ENCODE measurements at places on chromosomes 11 and 22.

DNA sequence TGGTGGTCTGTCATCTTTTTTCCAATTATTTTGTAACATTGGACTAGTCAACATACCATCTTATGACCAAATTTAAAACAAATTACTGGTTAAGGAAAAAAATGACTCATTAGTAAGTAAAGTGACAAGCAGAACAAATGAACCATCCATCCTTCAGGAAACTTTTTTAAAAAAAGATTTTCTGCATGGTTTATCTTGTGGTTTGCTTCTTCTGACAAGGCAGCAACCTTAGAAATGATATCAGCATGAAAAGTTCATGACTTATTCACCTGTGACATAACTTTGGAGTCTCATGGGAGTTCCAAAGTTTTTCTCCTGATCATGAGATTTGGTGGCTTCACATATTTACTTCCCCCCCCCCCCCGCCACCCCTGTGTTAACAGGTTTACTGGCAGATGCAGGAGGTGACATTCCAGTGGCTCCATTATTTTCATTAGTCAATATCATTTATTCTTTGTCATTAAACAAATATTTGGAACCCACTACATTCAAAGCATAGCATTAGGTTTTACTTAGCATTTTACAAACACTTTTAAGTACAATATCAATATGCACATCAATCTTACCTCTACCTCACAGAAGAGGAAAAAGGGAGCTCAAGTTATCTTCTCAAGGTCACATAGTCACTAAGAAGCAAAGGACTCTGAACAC lies 40.7 kb downstream of the DCUN1D5 start:
- no peak for DNase-seq

- DNase-seq, result no peak
These were observed 18.6 kb upstream of the TMA7B start for GRCh38 chr22:39941601-39942000.

DNA sequence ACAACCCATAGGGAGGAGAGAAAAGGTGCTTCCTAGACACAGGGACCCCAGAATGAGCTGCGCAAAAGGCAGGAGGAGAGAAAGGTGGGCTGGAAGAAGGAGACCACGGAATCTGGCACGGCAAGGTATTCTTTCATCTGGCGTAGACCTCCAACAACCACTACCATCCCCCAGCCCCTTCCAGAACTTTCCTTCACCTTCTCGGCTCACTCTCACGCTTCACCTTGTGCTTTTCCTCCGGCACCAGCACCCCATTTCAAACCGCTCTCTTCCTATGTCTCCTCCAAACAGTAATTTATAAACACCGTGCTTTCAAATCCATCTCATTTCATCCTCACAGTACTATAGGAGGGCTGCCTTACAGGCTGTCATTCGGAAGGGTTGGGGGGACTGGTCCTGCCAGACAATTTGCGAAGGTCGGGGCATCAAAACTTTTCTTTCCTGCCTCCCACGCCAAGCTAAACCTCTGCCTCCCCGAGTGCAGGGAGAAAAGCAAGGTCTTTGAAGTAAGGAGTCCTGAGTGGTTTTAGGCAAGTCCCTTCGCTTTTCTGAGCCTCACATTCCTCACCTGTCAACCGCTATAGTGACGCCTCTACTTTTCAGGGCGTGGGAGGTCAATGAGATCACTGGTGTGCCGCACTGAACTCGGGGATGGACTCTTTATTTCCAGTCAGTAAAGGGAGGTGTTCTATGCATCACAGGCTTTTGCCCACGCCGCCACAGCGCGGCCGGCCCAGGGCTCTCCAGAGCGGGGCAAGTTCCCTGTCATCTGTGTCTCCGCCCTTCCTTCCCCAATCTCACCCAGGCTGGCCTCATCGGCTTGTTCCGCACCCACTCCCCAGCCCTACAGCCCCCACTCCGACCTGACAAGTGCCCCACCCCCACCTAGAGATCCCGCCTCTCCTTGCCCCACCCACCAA lies 800 bp downstream of the KCTD21 start:
- peak; percentile 49 for DNase-seq

- no peak for DNase-seq
These were observed 168.6 kb upstream of the GRK3 start for GRCh38 chr22:25395915-25396314.

DNA sequence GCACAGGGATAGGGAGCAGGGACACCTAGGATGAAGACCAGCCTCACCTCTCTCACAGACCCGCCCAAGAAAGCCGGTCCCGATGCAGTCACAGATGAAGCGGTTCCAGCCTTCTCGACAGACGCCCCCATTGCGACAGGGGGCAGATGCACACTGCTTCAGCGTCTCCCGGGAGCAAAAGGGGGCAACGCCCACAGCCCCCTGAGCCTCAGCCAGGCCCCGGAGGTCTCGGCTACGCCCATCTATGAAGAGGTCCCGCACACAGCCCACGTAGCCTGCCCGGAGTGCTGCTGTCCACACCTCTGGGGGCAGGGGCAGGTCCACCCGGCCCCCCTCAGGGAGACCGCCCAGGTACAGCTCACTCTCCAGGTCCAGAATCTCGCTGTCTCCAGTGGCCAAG lies 62.3 kb downstream of the NRXN2 start:
- DNase-seq, result no peak

DNA sequence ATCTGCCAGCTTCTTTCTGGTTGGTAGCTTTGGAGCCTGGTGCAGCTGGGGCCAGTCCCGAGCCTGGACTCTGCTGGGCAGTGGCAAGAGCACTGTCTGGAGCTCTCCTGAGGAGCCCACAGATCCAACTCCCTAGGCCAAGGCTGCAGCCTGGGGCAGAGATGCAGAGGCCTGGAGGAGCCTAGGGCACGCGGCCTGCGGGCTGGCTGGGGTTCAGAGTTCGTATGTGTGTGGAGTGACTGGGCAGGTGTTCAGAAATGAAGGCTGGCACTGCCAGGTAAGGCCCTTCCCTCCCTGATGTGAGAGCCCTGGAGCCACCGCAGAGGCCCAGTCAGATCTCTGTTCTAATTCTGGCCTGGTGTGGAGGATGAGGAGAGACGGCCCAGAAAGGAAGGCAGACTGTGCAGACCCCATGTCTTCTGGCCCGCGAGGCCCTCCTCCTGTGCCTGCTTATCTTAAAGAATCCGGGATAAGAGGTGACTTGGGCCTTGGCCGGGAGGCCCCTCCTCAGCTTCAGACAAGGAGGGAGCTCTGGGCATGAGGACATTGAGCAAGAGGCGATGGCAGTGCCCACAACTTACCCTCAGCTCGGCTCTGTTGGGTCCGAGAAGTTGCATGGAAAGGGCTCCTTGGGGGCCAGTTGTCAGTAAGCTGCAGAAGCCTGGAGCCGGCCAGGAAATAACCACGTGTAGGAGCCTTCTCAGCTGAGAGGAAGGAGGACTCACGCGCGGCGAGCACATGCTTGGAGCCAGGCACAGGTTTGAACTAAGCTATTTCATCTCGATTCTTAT lies 62.2 kb upstream of the B3GAT1 start:
- no peak for DNase-seq

- DNase-seq, result no peak
These were observed 78.6 kb downstream of the SLC1A2 start for GRCh38 chr11:35340715-35341114.

DNA sequence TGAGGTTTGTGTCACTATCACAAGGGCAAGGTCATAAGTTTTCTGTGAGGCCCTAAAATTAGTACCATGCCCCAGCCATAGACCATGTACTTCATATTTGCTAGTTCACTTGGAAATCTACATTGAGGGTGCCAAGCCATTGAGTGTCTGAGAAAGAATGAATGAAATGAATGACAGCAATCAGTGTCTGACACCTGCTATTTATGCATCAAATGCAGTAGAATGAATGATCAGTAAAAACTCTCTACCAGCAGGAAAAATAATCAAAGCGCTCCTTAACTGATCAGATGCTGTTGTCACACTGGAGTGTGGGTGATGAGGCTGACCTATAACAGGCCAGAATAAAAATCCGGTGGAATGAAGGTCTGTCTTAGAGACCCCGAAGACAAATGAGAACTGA lies 467.9 kb upstream of the B3GAT1 start:
- DNase-seq, result no peak

GRCh38 chr11:87150936-87151335 lies 113.2 kb downstream of the TMEM135 start:
- no peak for DNase-seq

GRCh38 chr22:45918459-45919370 lies 58.2 kb downstream of the WNT7B start:
- DNase-seq, result no peak

DNA sequence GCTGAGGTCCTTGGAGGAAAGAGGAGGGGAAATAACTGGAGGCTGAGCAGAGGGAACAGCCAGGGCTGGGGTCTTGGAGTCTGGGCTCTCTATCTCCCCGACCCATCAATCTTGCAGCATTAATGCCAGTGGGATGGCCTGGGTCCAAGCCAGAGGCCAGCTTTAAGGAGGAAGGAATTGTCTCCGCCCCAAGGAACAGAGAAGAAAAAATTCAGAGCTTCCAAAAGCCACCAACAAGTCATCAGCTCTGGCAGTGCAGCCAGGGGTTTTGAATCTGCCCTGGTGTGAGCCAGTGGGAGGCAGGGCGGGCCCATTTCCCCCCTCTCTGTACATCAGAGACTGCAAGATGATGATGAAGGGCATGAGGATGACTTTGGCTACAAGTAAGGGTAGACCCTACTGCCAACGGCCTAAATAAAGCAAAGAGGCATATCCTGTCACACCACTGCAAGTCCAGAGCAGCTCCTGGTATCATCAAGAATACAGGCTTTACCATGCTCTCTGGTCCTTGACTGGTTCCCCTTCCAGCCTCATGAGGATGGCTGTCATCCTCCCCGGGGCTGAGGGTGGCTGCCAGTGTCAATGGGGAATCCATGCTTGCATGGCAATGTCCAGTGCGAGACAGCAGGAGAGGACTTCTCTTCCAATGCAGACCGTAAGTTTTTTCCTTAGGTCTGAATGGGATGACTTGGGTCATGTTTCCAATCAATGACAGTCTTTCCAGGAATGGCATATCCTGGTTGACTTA lies 34.4 kb downstream of the LRRC32 start:
- DNase-seq, result no peak

DNA sequence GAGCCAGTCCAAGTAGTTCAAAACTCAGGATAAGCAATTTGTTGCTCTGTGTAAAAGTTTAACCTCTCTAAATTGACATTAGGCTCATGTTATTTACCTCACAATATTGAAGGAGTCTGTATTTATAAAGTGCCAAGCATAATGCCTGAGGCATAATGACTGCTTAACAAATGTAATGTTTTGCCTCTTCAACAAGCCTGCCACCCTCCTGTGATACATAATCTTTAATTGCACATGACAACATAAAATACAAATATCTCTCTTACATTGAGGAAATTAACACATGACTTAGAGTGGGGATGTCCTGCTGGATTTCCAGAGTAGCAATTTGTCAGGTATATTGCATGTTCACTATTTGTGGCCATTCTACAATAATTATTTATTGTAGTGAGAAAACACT lies 469.2 kb upstream of the ANO5 start:
- no peak for DNase-seq

- no peak for DNase-seq
These were observed 89.5 kb downstream of the TRMU start for GRCh38 chr22:46425016-46425415.

DNA sequence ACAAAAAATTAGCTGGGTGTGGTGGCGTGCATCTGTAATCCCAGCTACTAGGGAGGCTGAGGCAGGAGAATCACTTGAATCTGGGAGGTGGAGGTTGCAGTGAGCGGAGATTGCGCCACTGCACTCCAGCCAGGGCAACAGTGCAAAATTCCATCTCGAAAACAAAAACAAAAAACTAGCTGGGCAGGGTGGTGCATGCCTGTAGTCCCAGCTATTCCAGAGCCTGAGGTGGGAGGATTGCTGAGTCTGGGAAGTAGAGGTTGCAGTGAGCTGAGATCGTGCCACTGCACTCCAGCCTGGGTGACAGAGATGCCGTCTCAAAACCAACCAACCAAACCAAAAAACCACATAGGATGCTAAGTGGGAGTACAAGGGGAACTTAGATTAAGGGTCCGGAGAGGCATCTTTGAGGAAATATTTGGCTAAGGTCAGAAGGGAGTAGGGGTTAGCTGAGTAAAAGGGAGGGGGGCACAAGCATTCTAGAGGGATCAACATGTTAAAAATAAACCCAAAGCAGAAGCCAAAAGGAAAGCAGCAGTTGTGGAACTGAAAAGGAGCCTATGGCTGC lies 10.2 kb downstream of the PHF5A start:
- DNase-seq, result no peak

GRCh38 chr11:12019337-12019736 lies 10.9 kb upstream of the DKK3 start:
- DNase-seq, result no peak

DNA sequence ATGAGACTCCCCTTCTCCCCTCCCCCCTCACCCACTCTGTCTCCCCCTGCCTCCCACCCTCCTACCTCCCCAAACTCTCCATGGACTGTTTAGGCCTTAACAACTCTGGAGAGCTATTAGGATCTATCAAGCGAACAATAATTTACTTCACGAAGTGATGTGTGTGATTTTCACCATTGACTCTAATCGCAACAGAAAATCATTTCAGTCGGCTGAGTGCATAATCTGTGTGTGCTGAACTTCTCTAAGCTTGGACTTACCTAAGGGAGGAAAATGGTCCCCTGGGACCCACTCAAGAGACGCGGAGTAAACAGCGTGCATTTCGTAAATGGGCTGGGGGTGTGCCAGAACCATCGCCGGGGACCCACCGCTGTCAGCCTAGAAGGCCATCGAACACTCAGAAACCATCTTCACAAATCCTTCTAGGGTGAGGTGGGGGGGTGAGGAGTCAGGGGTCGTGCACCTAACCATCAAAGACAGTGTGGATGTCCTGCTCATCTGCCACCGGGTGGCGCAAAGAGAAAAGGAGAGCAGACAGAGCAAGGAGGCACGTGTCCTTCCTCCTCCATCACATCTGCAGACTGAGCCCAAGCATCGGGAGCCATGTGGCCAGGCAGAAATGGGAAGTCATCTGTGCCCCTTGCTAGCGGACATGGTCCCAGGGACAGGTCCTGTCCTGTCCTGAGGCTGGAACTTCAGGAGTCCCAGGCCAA lies 62.1 kb upstream of the NUP50 start:
- no peak for DNase-seq

GRCh38 chr22:19798891-19799293 lies 38.3 kb downstream of the TBX1 start:
- no peak for DNase-seq

DNA sequence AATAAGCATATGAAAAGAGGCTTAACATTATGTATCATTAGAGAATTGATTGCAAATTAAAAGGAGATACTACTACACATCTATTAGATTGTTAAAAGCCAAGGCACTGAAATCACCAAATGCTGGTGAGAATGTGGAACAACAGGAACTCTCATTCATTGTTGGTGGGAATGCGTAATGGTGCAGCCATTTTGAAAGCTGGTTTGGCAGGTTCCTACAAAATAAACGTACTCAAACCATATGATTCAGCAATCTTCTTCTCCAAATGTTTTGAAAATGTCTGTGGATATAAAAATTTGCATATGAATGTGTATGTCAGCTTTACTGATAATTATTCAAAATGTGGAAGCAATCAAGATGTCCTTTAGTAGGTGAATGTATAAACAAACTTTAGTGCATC lies 176.4 kb upstream of the PLET1 start:
- DNase-seq, result no peak

Measured in SIG-M5 (cell line).